NCI-H146 (cell line): ENCODE measurements at places on chromosomes 2 and 18.

DNA sequence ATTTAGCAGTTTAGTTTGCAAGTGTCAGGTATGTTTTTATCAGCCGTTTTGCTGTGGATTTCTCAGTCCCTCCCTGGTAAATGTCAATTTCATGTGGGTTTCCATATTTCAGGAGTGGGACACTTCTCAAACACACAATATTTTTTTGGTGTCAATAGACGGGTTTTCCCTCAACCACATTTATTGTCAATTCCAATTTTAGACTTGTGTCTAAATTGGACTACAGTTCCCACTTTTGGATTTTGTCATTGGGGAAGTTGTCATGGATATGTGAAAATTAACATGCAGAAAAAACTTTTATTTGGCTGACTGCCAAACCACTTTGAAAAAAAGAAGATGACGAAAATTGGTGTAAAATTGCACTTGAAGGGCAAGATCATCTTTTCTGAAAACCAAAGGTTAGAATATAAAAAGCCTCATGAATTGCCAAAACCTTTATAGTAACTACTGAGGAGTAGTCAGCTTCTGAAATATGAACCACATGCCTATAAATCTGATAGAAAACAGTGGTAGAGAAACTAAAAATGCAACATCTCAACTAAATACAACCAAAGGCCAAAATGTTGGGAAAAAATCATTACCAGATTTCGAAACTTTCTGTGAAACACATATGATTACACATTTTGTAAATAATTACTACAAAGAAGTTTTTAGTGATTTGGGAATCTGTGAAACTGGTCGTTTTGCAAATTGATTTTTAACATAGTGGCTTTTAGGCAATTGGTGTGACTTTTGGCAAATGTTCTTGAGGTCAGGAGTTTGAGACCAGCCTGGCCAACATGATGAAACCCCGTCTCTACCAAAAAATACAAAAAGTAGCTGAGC, 106.4 kb downstream of the BCL2L11 start:
- DNase-seq: no peak

DNA sequence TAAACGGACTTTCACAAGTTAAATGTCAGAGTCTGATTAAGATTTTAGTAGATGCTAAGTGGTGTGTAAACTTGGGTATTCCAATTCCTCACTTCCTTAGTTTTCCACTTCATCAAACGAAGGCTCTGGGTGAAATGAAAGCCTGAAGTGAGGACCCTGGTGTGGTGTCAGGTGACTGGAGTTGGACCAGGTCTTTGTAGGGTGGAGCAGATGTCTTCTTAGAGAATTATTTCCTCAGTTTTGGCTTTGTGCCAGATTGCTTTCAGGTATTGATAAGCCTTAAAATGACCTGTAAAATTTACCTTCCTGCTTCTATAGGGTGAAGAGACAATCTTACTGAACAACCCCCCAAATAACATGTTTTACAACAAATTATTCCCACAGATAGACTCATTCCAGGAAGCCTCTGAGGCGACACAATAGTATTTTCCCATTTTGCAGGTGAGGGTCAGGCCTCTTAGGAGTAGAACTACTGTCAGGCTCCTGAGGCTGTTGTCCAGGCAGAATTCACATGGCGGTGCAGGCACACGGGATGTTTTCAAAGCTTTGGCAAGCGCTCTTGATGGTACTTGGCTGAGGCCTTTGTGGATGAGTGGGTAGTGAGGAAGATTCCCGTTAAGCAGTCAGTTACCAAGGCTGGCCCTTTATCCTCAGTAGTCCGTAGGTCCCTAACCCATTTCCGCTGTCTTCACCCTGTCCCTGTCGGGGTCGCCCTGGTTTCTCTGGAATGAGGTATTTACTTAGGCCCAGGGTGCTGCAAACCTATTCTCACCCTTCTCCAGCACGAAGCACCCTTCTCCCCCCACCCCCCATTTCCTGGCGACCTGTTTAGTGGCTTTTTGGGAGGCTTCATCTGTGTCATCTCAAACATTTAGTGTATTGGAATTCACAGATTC, 6.6 kb downstream of the RPS7 start:
- DNase-seq: no peak

- no peak for DNase-seq
These were observed 98.7 kb upstream of the MGAT5 start for GRCh38 chr2:134155134-134155533.

GRCh38 chr2:27518113-27518781, 21.6 kb downstream of the GCKR start:
- peak; percentile 12 for DNase-seq

GRCh38 chr2:98158305-98158704, 71.3 kb downstream of the VWA3B start:
- DNase-seq: no peak
